ENCODE measurements at places on chromosomes 7 and 10.

- DNase-seq = no peak
These were observed 258.8 kb downstream of the PHF14 start for GRCh38 chr7:11232462-11232861.

DNA sequence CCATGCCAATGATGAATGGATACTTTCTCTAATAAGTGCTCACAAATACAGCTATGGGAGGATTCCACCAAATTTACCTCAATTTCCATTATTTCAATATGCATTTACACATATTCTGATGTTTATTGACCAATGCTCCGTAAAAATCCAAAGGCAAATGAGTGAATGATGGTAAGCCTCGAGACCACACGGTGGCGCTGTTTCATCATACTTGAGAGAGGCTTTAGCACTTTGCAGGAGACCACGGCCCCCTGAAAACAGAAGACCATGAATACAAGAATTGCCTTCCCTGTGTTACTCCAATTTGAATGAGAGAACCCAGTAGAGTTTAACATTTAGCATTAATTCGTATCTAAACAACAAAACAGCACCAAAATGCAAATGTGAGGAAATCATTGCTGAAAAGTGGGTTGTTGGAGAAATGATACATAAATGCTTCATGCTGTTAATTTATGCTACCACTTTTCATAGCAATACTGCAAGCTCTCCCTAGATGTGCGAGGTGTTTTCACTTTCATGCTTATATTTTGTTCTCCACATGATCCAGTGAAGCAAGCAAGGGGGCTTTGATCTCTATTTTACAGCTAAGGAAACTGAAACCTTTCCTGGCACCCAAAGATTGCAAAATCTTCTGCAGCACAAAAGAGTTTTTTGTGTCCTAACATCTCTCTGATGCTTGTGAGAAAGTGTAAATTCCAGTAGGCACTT is 35.4 kb downstream of the TRIL start:
- DNase-seq = peak; percentile 88

DNA sequence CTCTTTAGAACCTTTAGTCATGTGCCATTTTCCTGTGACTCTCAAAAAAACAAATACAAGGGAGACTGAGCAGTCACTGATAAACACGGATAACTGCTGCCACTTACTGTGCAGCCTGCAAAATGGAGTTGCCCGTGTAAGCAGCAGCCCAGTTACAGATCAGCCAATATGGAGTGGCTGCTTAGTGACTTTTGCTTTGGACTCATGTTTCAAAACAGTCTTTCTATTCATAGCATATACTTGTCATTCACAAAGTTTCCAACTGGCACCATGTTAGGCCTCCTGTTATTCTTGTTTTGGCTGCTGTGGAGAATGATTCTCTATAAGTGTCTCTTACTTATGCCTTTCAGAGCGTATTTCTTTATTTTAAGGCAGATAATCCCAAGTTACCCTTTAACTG is 3.0 kb downstream of the FAM204A start:
- no peak for DNase-seq

- DNase-seq = no peak
These were observed 12.5 kb downstream of the PSAP start for GRCh38 chr10:71838264-71839211.

GRCh38 chr10:78212060-78212785 is 178.6 kb downstream of the RPS24 start:
- no peak for DNase-seq

Measured in COR-L47 (cell line).